GM23338 (cell line): ENCODE measurements at places on chromosomes 6 and 20.
A peak's percentile ranks its signal among the peaks of the same experiment; 100 is the strongest.

DNA sequence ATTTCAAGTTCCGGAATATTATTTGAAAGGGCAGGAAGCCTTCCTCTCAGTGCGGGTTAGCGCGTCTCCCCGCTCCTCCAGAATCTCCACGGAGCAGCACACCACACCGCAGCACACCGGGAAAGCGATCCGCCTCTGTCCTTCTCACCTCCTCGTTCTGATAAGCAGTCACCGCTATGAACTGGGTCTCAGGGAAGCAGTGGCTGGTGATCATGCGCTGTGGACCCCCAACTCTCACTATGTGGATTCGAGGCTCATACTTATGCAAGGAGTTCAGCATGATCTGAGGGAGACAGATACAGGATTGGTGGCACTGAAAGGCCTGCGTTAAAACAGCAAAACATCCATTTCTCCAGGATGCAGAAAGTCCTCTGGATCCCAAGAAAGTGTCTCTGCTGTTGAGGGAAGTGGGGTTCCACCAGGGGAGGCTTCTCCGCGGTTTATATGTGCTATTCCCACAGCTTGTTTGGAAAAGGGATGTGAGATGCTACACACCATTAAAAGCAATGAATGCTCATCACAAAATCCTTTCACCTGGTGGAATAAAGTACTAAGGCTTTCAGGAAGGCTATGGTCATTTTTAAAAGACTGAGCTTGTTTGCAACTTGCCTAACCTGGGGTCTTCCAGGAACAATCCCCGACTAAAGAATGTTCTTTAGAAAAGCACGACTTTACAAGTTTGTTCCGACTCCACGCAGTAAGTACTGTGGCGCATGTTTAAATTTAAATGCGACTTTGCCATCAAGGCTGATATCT, 1.9 kb downstream of the TBXT start:
- peak; percentile 31 for DNase-seq

GRCh38 chr20:53774461-53775203, 181.0 kb upstream of the ZNF217 start:
- DNase-seq: no peak

GRCh38 chr6:143169440-143169839, 108.8 kb downstream of the AIG1 start:
- DNase-seq: no peak

- DNase-seq: no peak
These were observed 593.0 kb downstream of the FRK start for GRCh38 chr6:115467726-115468125.

- peak; percentile 89 for DNase-seq
These were observed 24.7 kb downstream of the TTLL9 start for GRCh38 chr20:31894980-31895675.

GRCh38 chr6:143901885-143902750, 37.8 kb downstream of the ZC2HC1B start:
- DNase-seq: no peak

DNA sequence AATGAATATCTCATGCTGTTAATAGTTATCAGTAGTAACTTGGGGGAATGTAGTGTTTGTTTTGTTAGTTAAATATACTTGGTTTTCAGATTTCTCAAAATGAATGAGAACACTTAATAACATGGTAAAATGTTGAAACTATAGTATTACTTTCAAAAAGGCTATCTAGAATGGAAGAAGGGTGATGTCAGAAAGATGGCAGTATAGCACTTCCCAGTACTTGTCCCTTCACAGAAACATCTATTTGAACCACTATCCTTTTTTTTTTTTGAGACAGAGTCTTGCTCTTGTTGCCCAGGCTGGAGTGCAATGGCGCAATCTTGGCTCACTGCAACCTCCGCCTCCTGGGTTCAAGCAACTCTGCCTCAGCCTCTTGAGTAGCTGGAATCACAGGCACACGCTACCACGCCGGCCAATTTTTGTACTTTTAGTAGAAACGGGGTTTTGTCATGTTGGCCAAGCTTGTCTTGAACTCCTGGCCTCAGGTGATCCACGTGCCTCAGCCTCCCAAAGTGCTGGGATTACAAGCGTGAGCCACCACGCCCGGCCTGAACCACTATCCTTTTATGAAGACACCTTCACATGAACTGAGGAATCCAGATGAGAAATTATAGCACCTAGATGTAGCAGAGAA, 4.7 kb upstream of the ECHDC1 start:
- no peak for DNase-seq

- no peak for DNase-seq
These were observed 54.4 kb downstream of the PERP start for GRCh38 chr6:138052783-138053182.

GRCh38 chr20:55667955-55668354, 337.4 kb downstream of the CBLN4 start:
- DNase-seq: no peak

DNA sequence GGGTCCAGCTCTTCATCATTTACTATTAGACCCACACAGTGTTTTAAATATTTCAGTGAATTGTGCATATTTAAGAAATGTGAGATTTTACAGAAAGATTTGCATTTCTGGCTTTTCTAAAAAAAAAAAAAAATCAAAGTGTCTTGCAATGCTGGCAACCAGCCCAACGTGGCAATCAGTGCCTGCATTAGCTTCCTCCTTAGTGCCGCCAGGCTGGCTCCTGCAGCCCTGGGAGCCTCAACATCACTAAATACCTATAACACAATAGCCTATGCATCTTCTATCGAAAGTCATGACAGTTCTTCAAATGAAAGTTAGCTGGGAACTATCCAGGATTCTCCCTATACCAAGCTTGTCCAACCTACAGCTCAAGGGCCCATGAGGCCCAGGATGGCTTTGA, 9.4 kb upstream of the CD93 start:
- no peak for DNase-seq

GRCh38 chr20:46893051-46893450, 1.6 kb upstream of the EYA2 start:
- no peak for DNase-seq

GRCh38 chr6:44622555-44622954, 235.0 kb downstream of the CDC5L start:
- no peak for DNase-seq

- DNase-seq: no peak
These were observed 8.4 kb downstream of the PTGIS start for GRCh38 chr20:49559411-49560081.

- DNase-seq: no peak
These were observed 60.6 kb upstream of the IL20RA start for GRCh38 chr6:137105375-137105774.

- no peak for DNase-seq
These were observed 114.4 kb downstream of the PHACTR3 start for GRCh38 chr20:59718751-59719150.

DNA sequence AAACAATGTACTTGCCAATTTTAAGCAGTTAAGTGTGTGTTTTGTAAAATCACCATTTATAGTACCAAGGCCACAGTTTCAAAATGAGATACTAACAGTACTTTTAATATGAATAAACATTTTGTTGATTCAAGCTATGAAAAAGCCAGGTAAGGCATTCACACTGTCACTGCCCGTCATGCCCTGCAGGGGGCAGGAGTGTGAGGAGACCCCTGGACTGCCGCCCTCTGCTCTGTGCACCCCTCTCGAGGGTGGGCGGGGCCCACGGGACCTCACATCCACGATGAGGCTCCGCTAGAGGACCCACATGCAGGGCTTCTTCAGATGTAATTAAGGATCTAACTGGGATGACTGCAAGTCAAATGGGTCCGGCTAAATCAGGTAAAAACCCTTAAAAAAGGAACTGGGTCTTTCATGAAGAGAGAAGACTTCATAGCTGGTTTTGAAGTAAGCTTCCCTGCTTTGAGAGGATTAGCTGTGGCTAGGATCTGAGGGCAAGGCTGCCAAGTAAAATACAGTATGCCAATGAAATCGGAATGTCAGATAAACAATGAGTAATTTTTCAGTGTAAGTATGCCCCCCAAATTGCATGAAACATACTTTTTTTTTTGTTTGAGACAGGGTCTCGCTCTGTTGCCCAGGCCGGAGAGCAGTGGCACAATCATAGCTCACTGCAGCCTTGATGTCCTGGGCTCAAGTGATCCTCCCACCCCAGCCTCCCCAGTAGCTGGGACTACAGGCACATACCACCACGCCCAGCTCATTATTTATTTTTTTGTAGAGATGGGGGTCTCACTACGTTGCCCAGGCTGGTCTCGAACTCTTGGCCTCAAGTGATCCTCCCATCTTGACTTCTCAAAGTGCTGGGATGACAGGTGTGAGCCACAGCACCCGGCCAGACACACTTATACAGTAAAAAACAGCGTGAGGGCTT, 18.7 kb downstream of the DIDO1 start:
- peak; percentile 68 for DNase-seq

DNA sequence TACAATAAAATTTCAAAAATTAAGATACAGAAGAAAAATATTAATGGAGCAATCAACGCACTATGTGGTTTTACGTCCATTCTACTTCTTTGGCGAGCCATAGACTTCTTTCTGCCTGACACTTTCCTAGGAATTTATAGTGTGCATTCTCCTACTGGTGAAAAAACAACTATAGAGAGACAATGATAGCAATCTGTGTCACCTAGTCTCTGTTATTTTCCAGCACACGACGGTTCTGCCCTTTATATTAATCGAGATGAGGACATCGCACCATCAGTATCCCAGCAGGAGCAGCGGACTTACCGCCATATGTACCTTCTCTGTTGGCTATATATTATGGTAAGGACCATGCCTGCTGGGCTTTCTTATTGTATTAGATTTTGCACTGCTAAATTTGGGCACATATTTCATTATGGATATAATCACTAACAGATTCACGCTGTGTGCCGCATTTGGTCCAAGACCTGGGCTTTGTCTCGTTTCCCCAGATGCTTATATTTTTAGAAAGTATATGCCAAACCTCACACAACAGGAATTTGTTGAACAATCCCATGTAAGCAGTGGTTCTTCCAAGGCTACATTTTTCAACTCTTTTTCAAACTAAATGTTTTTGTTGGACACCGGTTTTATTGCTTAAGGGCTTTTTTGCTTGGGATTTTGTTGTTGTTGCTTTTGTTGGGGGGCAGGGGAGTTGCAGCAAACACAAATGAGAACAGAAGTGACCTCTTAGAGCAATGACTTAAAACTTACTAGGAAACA, 166.4 kb downstream of the ADAT2 start:
- no peak for DNase-seq

DNA sequence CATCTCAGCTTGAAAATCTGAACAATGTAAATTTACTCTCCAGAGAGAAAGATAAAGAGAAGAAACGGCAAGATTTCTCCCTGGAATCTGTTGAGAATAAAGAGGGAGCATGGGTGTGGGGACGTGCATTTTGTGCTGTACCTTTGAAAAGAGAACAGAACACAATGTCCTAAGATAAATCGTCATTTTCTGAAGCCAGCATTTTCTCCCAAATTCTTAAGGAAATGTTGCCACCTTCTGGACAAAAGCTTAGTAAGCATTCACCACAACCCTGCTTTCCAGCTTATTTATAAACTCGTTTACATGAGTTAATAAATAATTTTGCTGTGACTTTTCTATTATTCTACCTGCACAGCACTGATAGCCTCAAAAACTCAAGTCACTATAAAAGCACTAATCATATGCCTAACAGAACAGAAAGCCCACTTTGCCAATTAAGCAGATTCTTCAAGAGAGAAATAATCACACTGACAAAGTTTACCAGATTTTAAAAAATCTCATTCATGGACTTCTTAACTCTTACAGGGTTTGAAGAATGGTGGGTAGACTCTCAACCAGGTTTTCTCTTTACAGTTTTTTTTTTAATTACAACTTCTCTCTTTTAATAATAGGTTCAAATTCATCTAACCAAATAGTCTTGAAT, 155.8 kb downstream of the MBOAT1 start:
- DNase-seq: peak; percentile 82

DNA sequence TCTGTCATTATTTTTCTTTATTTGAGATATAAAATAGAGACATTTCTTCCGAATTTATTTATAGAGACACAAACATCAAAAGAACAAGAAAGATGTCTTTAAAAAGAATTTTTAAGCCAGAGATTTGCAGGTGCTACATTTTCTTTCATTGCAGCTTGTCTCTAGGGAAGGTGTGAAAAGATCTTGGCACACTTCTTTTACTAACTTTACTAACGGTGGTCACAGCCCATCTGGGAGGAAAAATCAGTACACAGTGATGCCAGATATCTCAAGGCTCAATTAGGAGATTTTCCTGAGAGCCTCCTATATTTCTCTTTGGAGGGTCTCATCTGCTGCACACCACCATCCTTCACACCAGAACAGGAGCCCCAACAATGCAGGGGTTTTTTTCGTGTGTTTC, 29.5 kb downstream of the ABRACL start:
- DNase-seq: no peak

DNA sequence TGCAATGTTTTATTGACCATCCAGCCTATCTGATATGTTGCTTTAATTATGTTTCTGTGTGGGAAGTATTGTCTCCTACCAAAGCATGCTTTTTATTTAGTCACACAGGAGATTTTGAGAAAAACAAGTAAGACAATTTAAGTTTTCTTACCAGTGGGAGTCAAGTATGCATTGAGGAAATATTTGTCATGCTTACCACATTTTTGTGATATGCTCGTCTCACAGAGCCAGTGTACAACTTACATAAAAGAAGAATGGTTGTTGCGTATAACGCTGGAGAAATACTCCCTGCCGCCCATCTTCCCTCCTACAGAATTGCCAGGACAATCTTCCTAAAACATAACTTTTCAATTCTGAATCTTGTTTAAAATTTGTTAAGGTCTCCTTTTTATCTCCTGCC, 37.1 kb upstream of the FILIP1 start:
- DNase-seq: no peak

DNA sequence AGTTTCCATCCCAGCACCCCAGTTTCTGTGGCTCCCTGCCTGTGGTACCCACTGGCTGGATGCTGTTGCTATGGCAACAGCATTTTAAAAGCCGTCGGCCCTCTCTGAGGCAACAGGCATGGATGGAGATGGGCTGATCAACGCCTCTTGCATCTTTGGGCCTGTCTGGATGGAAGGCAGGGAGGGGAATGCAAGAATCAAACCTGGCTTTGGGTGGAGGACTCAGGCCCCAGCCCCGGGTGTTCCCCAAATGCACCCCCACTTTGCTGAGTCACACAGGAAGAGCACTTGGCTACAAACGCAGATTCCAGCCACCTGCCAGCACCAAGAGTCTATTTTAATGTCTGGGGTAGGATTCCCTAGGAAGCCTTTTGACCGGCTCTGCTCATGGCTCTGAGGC, 45.7 kb upstream of the TGM2 start:
- no peak for DNase-seq

DNA sequence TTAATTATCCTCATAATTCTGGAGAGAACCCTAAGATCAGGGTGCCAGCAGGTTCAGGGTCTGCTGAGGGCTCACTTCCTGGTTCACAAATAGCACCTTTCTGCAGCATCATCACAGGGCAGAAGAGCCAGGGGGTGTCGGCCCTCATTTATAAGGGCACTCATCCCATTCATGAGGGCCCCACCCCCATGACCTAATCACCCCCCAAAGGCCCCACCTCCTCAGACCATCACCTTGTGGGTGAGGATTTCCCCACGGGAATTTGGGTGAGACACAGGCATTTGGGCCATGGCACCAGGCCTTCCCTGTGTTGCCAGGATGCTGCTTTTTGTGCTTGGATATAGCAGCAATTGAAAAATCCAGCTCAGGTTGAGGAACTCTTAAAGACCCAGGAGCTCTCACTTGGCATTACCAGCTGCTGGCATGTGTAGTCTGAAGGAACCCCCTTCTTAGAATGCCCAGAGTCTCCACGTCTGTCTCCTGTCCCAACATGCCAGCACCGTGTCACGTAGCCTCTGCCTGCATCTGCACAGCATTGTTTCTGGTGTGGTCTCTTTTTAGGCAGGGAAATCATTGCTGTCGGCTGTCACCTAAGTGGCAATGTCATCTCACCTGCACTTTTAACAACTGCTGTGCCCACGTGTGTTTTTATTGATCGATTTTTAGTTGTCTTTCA, 71.5 kb downstream of the RPP40 start:
- DNase-seq: no peak

- DNase-seq: no peak
These were observed 116.5 kb downstream of the SCML4 start for GRCh38 chr6:107707346-107708275.
